M059J (cell line): ENCODE measurements at places on chromosomes 4 and X.

GRCh38 chrX:154002215-154002719 lies 17.4 kb downstream of the IRAK1 start:
- DNase-seq, result peak; percentile 87

DNA sequence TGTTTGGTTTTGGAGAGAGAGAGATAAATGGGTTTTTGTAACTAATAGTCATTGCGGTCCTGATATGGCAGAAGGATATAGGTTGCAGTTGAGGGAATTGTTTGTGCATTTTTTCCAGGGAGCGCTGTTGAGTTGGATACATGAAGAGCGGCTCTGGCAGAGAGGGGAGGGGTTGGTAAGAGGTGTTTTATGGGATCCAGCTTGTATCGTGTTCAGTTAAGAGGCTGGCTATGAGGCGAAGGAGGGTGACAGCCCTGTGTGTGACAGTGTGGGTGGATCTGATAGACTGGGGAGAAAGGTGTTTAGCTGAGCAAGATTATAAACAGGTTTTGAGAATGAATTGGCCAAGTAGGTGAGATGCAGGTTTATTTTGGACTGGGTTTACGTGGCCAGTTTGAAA lies 1.5 kb downstream of the SPANXN4 start:
- no peak for DNase-seq

DNA sequence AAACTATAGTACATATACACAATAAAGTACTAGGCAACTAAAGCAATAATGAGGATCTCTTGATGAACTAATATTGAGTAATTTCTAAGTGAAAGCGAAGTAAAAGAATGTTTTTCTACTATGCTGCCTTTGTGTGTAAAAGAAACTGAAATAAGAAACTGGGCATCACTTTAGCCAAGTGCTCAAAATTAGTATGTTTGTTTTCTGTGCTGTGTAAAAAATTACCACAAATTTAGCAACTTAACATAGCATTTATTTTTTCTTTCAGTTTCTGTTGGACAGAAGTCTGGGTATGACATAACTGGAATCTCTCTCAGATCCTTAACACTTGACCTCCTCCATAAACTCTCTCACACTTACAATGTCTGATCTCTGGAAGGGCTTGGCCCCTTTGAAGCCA lies 687.1 kb upstream of the MAGEB2 start:
- DNase-seq, result no peak

- DNase-seq, result no peak
Observed at GRCh38 chr4:75141162-75141561, 208.2 kb downstream of the PARM1 start.

DNA sequence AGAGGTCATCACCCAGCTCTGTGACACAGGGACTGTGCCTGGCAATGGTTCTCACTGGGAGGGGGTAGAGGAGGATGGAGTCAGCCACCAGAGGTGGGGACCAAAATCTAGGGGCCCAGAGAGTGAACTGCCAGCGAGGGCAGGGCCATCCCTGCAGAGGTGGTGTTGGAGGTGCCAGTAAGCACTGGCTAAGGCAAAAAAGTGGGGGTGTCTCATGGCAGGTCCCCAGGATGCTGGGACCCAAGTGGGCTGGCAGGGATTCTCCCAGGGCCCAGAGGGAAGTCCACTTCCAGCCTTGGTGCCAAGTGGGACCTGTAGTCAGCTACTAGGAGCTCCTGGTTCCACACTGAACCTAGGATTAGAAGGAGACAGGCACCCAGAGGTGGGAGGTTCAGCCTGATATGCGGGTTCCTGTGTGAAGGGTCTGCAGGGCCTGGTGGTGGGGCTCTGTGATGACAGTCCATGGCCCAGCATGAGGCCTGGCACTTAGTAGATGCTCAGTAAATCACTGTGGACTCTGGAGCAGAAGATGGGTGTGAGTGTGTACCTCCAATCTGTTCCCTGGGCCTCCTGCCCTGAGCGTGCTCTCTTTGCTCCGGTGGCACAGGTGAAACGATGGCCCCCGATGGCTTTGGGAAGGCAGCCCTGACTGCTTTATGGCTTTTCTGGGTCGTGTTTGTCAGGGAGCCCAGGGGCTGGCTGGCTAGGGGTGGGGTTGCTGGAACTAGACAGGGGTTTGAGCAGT lies 81.5 kb downstream of the PSAPL1 start:
- DNase-seq, result no peak

DNA sequence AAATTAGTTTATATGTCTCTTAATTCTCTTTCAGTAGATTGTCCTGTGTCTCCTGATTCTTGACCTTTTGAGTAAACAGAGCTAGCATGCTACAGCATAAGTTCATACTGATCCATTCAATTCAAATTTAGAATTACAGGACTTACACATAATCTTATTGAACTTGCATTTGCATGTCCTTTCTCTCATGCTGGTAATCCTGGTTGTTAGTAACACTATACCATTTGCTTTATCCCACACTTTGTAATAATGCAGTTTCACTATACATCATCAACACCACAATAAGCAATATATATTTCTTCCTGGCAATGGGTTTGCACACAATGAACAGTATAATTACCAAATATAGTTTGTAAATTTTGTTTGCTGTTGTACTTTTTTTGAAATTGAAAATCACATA lies 937.2 kb upstream of the GRID2 start:
- DNase-seq, result no peak

GRCh38 chr4:148515248-148515647 lies 73.0 kb upstream of the NR3C2 start:
- peak; percentile 52 for DNase-seq

GRCh38 chr4:42078184-42078801 lies 74.2 kb downstream of the BEND4 start:
- DNase-seq, result no peak

GRCh38 chrX:17596061-17596460 lies 141.2 kb upstream of the SCML1 start:
- DNase-seq, result peak; percentile 74

- DNase-seq, result no peak
Observed at GRCh38 chrX:40086569-40087335, 11.0 kb downstream of the BCOR start.

DNA sequence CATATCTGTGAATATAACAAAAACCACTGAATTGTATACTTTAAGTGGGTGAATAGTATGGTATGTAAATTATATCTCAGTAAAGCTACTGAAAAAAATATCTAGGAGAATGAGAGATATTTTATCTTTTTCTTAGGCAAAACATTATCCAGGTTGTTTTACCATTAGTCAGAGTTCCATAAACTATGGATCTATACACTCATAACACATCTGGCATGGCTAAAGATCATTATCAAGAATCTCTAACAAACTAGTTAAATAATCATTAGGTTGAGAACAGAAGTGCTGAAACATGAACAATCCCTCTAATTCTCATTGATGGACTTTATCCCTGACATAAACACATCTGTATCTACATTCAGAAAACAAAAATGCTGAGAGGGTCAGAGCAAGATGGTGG lies 15.6 kb downstream of the MED14 start:
- DNase-seq, result no peak

DNA sequence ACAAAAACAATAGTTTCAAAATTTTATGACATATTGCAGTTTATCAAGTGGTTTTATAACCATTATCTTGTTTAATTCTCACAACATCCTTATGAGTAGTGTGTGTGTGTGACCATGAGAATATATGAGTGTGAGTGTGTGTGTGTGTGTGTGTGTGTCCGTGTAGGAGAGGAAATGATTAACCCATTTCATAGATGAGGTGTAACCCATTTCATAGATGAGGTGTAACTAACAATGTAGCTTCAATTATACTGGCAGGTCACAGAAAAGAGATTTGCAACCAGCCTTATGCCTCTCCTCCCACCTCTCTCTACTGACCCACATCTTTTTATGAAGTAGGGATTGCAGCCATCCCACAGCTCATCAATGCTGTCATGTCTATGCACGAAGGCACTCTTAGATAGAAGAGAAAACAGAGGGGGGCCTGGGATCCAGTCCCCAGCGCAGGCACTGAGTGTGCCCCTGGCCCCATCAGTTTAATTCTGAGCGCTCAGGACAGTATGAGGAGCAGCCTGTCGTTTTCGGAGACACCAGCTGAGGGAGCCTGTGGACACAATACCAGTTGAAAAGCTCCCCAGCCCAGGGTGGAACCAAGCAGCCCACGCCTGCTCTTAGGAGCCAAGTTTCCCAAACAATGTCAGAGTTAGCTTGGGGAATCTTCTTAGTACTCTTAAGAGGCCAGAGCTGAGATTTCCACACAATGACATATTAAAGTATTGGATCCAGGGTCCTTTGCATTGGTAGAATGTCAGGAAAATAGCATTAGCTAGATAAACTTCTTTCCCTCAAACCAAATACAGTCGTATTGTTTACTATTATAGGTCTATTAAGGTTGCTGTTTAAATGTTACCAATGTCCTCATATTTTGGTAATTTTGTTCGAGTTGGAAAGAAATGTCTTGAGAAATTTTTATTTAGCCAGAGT lies 88.6 kb downstream of the PALLD start:
- peak; percentile 76 for DNase-seq

DNA sequence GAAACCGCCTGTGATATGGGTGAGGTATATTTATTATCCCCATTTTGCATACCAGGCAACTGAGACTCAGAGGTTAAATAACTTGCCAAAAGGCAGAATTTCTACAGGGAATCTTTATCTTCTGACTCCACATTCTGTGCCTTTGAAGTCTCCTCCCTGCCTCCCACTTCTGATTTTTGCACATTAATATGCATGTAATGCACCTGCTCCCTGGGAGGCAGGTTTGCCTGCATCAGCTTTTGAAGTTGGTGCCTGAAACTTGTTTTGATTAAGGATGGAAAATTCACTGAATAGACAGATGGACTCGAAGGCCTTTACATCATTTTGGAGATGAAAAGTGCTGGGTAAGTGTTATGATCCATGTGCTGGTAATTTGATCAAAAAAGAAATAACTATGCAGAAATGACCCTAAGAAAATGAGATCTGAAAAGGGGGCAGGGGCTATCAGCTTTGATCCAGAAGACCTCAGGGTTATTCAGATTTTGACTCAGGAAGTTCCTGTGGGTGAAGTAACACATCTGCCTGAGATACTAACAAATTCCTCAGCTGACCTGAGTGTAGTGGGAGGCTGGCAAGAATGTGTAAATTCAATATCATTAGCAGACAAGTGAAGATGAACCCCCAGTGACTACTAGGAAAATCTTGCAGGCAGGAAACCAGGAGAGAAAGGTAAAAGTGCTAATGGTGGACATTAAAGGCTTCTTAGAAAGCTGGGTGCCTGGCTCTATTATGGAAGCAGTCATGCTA lies 167.5 kb upstream of the BOD1L1 start:
- no peak for DNase-seq

DNA sequence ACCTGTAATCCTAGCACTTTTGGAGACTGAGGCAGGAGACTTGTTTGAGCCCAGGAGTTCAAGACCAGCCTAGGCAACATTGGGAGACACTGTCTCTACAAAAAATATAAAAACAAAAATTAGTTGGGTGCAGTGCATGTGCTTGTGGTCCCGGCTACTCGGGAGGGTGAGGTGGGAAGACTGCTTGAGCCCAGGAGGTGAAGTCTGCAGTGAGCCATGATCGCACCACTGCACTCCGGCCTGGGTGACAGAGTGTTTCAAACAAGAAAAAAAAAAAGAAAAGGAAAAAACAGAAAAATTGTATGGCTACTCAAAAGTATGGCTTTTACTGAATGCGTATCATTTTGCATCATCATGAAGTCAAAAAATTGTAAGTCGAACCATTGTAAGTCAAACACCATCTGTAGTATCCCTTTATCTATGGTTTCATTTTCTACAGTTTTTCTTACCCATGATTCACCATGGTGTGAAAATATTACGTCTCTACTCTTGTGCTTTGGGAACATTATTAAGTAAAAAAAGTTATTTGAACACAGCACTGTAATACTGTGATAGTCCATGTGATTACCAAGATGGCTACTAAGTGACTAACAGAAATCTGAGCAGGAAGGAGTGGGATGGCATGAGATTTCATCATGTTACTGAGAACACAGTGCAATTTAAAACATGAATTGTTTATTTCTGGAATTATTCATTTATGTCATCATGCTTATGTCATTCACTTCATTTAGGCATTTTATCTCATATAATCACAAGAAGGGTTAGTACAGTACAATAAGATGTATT lies 26.5 kb upstream of the MANBA start:
- peak; percentile 24 for DNase-seq
